ACHN (cell line): ENCODE measurements at places on chromosomes 16 and 17.

- DNase-seq, result no peak
Observed at GRCh38 chr17:76469076-76469990, 1.9 kb downstream of the AANAT start.

GRCh38 chr17:8555062-8555461, 75.5 kb downstream of the MYH10 start:
- DNase-seq, result no peak

GRCh38 chr16:13104772-13105171, 203.4 kb downstream of the SHISA9 start:
- DNase-seq, result no peak

DNA sequence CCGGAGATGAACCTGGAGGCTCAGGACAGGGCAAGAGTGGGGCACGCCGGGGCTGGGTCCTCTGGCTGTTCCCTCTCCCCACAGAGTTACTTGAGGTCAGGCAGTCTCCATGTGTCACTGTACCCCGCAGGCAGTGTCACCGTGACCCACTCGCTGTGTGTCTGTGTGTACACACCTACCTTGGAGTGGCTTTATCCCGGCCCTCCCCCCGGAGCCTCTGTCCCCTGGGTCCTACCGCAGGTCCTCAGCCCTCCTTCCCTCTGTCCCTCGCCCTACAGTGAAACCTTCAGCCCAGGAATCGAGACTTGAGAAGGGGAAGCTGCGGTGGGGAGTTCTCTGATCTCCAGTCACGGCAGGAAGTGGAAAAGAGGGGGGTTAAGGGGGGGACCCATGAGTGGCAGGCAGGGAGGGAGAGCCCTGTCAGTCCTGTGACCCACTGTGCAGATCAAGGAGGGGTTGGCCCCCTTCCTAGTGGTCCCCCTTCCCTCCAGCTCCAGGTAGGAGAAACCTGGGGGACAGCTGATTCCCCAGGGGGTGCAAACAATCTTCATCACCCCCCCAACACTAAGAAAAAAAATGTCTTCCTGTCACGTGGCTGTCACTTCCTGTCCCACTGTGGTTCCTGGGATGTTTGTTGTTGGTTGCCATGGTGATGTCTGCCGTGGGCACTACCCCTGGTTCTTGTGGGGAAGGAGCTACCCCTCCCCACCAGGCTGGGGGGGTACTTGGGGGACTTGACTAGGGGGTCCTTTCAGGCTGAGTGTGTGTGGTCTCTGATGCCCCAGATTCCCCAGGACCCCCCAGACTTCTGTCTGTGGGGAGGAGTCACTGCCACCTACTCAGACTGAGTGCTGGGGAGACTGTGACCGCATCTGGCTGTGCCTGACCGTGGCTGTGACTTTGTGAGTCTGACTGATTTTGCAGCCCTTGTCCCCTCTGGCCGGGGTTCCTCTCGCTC, 13.7 kb downstream of the RARA start:
- DNase-seq, result peak; percentile 76

- no peak for DNase-seq
Observed at GRCh38 chr17:45138911-45139532, 3.5 kb downstream of the ACBD4 start.

DNA sequence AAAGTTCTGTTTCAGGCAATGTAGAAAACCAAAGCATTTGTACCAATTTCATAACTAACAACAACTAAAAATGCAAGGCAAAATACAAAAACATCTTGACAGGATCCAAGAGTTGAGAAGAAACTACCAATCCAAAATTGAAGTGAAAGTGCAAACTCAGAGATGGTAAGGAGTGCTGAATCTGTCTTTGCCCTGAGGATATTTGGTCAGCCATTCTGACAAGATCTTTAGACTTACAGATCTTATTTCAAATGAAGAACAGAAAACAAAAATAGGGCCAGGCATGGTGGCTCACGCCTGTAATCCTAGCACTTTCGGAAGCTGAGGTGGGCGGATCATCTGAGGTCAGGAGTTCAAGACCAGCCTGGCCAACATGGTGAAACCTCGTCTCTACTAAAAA, 412.8 kb downstream of the ZFHX3 start:
- DNase-seq, result no peak

DNA sequence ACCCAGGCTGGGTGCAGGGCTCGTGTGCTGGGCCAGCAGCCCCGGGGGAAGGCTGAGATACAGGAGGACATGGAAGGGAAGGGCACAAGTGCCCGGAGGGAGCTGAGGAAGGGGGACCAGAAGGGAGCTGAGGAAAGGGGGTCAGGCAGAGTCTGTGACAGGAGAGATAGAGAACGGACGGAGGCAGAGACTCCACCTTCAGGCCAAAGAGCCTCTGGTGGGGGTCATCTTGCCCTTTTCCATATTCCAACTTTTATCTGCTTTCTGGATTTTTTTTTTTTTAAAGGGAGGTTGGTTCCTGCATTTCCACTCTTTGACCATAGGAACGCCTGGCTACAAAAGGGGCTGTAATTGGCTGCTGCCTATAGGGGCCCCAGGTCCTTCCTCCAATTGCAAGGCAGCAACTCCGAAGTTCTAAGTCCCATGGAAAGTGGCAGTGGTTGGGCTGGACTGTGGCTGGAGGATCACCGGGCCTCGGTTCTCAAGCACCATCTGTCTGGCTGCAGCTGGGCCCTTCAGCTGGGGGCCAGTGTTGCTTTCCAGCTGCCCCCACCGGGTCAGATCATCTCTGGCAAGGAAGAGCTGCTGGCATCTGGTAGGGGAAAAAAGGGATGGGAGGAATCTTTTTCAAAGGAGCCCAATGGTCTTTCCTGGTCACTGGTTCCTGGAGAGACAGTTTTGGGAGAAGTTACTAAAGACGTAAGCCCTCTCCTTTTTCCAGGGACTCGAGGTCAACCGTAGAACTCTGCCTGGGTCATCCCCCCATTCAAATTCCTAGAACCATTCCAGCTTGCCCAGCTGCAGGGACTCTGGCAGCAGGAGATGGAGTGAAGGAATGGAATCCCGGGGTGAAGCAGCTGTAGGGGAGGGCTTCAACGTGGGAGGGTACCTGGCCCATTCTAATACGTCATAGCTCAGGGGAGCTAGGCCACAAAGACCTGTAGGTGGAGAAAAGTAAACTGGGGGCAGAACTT, 13.1 kb upstream of the MRPS23 start:
- peak; percentile 38 for DNase-seq

GRCh38 chr17:42640121-42640520, 19.0 kb upstream of the TUBG2 start:
- DNase-seq, result no peak

GRCh38 chr16:66858740-66859396, 14.7 kb downstream of the CA7 start:
- peak; percentile 61 for DNase-seq

DNA sequence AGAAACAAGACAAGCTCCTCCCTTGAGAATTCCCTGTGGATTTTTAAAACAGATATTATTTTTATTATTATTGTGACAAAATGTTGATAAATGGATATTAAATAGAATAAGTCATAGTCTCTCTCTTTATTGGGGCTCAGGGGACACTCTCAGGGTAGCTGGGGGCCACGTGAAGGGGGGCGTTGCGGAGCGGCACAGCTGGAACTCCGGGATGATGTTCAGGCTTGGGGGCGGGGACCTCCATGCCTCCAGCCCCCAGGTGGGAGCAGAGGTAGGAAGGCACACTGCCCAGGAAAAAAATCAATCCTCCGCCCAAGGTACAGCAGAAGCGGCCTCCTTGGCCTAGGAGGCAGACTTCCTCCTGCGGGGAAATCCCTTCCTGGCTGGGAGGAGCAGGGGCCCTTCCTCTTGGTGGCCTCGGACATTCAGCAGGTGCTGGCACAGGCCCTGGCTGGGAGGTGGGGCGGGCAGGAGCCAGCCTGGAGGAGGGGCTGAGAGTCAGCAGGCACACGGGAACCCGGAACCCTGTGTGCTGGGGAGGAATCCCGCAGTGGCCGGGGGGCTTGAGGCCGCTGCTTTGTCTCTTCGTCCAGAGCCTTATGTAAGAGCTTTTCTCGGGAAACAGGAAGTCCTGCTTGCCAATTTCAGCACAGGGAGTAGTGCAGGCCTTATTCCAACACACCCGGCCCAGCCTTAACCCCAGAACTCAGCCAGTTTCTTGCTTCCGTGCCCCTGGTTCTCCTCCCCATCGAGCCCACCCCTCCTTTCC, 591 bp upstream of the TNFSF13 start:
- peak; percentile 81 for DNase-seq

DNA sequence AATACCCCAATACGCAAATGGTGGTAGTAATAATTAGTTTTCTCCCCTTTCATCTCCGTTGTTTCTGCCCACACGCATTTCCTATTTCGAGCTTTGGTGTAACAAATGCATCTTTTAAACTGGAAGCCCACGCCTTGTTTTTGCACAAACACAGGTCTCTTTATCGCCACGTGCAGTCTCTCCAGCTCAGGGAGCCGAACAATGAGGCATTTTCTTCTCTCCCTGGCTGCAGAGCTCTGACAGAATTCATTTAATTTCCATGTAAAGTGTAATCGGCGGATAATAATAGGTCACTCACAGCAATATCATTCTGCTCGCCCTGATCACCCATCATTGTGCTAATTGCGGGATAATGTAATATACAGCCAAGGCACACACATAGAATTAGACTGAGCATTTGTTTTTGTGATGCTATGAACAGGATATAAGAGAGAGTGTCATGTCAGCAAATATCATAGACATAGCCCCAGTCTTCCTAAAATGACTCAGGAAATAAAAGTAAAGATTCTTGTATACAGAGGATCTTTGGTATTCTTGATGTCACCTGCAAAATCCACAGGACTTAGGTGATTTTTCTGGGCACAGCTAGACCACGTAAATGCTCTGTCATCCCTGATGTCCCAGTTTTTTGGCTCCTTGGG, 452.6 kb upstream of the CDH11 start:
- DNase-seq, result no peak

GRCh38 chr17:74295625-74296547, 21.9 kb downstream of the DNAI2 start:
- peak; percentile 42 for DNase-seq

DNA sequence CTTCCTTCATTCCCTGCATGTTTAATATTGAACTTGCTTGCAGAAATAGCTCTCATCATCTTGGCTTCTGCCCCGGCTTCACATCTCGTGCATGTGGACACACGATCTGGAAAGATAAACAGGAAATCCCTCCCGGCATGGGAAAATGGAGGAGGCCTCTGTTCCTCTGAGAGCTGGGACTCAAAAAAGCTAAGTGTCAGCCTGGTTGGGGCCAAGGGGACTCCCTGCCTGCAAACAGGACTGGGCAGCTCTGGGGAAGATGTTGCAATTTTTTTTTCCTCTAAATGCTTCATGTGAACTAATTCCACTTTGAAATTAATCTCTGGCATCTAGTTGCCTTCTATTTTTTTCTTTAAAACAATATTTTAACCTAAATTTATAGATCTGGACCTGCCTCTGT, 24.8 kb downstream of the ITPRIPL2 start:
- no peak for DNase-seq

DNA sequence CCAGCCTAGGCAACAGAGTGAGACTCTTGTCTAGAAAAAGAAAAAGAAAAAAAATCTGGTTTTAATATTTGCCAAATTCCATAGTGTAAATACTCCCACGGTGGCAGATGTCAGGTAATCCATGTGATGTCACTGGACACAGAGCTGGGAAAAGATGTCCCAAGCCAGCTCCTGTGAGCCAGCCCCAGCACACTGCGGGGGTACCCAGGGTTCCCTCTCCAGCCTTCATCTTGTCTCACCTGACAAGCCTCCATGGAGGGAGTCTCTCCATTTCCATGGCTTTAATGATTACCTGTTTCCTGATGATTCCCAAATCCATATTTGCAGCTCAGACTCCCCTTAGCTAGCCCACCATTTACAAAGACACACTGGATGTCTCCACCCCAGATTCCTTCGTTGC, 4.6 kb downstream of the CD300LB start:
- DNase-seq, result no peak

GRCh38 chr17:48722915-48723422, at the start of gene PRAC2:
PRAC2 (plus strand) TSS chr17:48723185; CDS start chr17:48724411, 1,226 bp downstream.
- DNase-seq, result no peak

- no peak for DNase-seq
Observed at GRCh38 chr16:10003486-10003885, 178.7 kb downstream of the GRIN2A start.

DNA sequence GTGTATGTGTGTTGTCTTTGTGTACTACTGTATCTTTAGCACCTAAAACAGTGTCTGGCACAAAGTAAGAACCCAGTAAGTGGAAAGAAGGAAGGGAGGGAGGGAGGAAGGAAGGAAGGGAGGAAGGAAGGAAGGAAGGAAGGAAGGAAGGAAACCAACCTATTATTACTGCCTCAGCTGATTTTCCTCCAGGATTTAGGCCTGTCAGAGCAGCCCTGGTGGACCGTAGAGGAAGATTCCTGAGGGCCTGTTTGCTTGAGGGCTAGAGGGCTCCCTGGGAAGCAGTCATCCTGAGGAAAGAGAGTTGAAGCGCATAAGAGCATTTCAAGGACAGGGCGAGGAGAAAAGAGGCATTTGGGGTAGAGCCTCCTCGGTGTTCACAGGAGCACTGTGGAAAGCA, 61.5 kb downstream of the WSB1 start:
- no peak for DNase-seq

DNA sequence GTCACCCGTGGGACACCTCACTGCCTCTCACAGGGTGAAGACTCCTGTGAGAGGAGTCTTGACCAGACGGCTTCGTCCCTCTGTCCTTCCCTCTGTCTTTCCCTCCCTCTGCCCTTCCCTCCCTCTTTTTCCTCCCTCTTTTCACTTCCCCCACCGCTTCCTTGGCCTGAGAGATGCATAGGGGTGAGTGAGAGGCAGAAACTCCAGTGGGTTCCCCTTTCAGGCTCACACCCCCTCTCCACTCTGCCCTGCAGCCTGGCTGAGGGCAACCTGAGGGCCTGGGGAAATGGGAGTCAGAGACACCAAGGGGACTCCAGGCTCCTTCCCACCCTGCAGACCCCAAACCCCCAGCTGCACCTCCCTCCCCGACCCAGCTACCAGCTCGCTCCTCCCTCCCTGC, 14.6 kb upstream of the KRT17 start:
- no peak for DNase-seq

DNA sequence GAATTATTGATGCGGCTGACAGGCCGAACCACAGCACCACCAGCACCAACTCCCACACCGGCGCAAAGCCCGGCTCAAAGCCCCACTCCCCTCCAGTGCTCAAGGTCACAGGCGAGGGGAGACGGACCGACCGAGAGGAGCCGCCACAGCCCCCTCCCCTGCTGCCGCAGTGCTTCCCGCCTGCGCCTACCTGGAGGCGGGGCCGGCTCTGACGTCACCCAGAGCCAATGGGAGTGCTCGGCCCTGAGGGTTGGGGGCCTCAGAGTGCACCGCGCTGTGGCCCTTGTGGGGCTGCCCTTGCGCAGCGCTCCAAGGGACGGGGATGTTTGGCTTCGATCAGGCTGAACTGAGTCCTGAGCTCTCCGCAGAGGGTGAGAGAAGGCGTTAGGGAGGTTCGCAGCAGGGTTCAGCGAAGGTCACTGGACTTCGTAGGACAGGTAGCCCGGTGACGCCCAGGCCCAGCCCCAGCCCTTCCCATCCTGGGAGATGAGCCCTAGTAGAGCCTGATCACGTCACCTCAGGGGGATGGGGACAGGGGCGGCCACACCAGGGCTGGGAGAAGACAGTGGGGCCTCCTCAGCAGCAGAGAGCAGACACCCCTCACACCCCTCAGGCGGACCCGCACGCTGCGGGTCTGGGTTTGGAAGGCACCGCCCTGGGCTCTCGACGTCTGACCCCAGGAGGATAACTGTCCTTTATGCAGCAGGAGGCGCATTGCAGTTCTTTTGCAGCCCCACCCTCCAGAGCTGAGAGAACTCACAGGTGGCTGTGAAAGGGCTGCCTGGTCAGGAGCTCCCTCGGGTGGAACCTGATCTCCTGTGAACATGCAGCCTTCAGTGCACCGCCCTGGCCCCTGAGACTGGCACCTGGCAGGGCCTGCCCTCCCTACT, 1.5 kb downstream of the NDRG4 start:
- no peak for DNase-seq
